COR-L47 (cell line): ENCODE measurements at places on chromosomes 4 and X.

GRCh38 chrX:37420185-37420584, 71.0 kb downstream of the PRRG1 start:
- DNase-seq = no peak

DNA sequence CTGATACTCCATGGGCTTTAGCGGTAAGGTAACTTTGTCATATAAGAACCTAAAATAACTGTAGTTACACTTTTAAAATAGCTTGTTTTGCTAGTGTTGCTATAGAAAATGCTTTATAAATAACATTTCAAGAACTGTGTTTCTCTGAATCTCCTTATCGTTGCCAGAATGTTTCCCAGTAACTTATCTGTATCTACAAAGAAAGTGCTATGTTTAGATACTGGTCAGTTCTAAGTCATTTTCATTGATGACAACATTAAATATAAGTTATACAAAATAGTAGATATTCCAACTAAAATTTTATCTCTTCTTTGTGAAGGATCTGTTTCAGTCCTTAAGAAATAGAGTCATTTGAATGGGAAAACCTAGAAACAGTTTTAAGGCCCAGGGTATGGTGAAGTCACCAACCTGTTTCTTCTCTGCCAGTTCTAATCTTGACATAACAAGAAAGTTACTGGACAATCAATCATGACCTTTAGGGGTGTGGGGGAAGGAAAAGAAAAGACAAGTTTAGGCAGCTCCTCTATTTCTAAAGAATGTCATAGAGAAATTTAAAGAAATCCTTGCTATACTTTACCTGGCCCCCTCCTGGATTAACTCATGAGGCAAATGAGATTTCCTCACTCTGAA, 425.9 kb downstream of the RPA4 start:
- no peak for DNase-seq

DNA sequence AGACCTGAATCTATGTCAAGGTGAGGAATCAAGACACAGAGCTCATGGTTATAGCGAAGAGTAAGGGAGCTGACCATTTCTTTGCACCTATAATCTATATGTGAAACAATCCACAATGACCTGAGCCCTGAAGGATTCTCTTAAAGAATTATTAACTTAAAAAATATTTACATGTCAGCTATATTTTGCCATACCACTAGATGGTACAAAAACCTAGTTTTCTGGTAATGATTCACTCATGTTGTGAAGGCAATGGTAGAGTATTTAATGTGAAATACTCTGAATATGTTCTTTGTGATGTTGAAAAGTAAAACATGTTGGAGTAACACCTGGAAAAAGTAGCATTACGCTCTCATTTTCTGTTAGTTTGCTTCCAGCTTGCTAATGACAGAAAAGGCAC, 40.0 kb downstream of the VGLL1 start:
- DNase-seq = no peak

GRCh38 chr4:93000910-93001309, 697.1 kb downstream of the GRID2 start:
- no peak for DNase-seq
